ENCODE measurements at places on chromosomes 1 and 21.
A peak's percentile ranks its signal among the peaks of the same experiment; 100 is the strongest.

DNA sequence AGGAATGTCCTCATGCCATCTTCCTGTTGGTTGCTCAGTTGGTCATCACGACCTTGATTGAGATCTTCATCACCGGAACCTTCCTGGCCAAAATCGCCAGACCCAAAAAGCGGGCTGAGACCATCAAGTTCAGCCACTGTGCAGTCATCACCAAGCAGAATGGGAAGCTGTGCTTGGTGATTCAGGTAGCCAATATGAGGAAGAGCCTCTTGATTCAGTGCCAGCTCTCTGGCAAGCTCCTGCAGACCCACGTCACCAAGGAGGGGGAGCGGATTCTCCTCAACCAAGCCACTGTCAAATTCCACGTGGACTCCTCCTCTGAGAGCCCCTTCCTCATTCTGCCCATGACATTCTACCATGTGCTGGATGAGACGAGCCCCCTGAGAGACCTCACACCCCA, 42.9 kb downstream of the KCNJ15 start:
- no peak for DNase-seq

GRCh38 chr21:44566403-44566802, 7.1 kb upstream of the KRTAP10-4 start:
- no peak for DNase-seq

- DNase-seq, result peak; percentile 39
Observed at GRCh38 chr21:31326522-31327242, 17.4 kb downstream of the TIAM1 start.

- no peak for DNase-seq
Observed at GRCh38 chr1:214026985-214027384, 39.2 kb downstream of the PROX1 start.

DNA sequence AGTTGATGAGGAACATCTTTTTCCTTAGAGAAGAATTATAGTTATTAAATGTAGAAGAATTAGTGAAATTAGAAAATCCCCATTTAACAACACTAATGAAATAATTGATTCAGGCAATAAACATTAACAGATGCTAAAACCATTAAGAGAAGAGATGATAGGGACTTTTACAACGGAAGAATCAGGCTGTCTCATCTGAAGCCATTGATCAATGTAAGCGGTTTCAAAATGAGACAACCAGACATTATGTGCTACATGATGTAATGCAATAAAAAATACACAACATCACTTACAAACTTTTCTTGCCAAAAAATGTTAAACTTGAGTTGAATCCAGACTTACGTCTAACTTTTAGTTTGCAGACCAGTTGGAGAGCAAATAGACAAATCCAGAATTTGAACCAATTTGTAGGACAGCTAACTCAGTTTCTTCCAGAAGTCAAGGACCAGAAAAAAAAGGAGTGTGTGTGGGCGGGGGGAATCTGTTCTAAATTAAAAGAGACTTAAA, 165.4 kb upstream of the DPT start:
- DNase-seq, result no peak

- no peak for DNase-seq
Observed at GRCh38 chr1:4344065-4344732, 310.2 kb upstream of the AJAP1 start.

DNA sequence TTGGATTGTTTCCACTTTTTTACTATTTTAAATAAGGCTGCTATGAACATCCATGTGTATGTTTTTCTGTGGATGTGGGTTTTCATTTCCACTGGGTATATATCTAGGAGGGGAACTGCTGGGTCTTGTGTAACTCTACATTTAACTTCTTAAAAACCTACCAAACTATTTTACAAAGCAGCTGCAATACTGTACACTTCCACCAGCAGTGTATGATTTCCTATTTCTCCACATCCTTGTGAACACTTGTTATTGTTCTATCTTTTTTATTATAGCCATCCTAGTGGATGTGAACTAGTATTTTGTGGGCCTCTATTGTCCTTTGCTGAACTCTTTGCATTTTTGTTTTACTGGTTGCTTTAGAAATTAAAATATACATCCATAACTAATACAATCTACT, 33.4 kb downstream of the DIPK1A start:
- DNase-seq, result no peak

DNA sequence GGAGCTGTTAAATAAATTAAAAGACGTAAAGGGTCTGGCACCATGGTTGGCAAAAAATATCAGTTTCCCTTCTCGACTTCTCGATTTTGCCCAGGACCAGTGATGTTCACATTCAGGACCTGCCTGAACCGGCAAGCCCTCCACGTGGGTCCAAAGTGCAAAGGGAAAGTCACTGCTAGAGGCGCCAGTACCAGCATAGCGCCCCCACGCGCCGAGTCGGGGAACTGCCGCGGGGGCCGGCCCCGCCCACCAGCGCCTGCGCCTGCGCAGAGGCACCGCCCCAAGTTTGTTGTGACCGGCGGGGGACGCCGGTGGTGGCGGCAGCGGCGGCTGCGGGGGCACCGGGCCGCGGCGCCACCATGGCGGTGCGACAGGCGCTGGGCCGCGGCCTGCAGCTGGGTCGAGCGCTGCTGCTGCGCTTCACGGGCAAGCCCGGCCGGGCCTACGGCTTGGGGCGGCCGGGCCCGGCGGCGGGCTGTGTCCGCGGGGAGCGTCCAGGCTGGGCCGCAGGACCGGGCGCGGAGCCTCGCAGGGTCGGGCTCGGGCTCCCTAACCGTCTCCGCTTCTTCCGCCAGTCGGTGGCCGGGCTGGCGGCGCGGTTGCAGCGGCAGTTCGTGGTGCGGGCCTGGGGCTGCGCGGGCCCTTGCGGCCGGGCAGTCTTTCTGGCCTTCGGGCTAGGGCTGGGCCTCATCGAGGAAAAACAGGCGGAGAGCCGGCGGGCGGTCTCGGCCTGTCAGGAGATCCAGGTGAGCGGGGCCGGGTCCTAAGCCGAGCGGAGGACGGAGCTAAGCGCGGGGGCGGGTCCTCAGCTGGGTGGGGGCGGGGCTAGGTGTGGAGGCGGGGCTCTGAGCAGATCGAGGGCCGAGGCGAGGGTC, at the start of gene PINK1:
PINK1 (plus strand) TSS at position 269 of the 875 bp plus-strand sequence; CDS start at position 360, 91 bp downstream.
- peak; percentile 73 for DNase-seq

- no peak for DNase-seq
Observed at GRCh38 chr1:193539731-193540459, 353.5 kb upstream of the B3GALT2 start.

DNA sequence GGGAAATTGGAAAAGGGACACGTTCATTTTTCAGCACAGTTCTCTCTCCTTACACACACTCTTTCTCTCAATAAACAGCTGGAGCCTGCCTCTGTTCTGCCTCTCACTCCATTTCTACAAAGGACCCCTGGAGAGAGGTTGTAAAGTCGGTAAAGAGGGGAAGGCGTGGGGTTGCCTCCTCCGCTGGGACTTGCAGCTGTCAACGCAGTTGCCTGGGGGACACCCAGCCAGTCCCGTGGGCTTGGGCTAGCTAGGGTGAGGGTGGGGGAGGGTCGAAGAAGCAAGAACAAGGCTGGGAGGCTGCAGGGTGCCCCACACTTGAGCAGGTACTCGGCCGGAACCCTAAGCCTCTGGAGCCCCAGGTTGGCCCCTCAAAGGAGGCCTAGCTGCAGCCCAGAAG, 27.6 kb downstream of the C1orf216 start:
- DNase-seq, result no peak

GRCh38 chr1:90708826-90709225, 8.3 kb downstream of the BARHL2 start:
- DNase-seq, result no peak

- peak; percentile 77 for DNase-seq
Observed at GRCh38 chr1:1122078-1122811, 6.4 kb upstream of the C1orf159 start.

DNA sequence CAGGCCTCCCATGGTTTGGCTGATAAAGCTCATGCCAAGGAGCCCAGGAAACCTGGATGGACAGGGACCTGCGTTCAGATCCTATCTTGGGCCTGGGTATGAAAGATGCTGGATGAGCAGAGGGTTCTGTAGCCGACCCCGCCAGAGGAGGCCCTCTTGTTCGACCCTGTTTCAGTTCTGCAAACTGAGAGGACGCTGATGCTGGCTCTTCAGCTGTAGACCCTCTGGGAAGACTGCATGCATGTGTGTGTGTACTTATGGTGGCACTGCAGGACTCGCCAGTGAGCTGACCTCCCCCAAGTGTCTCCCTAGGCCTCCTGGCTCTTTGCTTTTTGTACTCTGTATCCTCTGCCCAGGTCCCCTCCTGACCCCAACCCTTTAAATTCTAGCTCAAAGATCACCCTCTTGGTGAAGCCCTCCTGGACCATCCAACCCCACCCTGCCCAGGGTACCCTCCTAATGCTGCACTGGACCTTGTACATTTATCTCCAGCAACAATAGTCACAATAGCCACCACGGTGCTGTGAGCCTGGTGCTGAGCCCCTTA, 1.6 kb downstream of the EPS8L3 start:
- DNase-seq, result no peak

DNA sequence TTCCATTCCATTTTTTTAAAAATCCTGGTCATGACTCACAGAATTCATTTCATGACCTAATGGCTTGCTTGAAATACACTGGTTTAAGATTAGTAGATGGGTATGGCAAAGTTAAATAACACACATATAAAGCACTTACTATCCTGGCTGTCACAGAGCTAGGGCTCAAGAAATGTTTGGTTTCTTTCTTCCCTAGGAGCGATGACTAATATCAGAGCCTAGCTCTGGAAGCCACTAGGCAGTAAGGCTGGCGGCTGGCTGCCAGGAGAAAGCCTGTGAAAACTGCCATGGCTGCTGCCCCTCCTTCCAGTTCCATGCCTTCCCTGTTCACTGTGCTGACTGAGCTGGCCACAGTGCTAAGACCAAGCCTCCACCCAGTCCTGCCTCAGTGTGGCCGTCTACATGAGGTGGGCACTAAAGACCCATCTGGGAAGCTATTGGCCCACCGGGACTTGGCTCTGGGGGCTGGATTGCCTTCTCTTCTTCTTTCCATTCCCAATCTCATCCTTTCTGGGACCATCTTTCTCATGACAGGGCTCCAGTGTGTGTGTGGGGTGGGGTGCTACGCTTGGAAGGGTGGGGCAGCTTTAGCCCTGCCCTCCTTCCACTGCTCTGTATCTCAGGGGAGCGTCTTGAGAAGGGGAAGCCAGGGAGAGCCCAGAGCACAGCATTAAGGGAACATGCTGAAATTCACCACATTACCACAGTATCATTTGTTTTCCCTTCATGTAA, 10.8 kb upstream of the ASCL5 start:
- DNase-seq, result no peak

GRCh38 chr1:34408011-34408410, 231.3 kb downstream of the C1orf94 start:
- DNase-seq, result no peak

DNA sequence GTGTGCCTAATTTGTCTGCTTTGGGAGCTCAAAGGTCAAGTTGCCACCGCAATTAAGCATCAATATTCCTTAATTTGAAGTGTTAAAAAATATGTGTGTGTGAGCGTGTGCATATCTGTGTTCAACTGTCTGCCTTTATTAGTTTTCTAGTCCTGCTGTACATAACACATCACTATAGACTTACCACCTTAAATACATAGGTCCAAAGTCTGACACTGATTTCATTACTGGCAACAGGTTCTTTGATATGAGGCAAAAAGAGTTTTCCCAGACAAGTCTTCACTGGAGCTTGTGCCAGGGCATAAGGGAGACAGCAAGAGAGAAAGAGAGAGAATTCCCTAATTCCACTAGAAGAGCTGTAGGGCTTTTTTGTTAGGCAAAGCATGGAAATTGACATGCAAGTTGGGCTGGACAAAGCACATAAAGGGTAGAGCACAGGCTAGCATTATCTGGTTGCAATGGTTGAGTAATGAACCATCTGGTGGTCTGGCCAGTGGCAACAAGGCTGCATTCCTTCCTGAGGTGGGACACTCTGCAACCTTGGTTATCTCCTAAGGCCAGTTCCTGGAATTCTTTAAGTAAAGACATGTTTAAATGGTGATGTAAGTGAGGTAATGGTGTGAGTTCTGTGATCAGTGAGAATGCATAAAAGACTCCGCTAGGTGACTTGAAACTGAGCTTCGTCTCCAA, 457.2 kb upstream of the ADAMTS5 start:
- DNase-seq, result no peak

GRCh38 chr1:153032677-153033308, 1.8 kb downstream of the SPRR1B start:
- DNase-seq, result no peak

- DNase-seq, result no peak
Observed at GRCh38 chr21:42959728-42960127, 14.6 kb upstream of the PKNOX1 start.

DNA sequence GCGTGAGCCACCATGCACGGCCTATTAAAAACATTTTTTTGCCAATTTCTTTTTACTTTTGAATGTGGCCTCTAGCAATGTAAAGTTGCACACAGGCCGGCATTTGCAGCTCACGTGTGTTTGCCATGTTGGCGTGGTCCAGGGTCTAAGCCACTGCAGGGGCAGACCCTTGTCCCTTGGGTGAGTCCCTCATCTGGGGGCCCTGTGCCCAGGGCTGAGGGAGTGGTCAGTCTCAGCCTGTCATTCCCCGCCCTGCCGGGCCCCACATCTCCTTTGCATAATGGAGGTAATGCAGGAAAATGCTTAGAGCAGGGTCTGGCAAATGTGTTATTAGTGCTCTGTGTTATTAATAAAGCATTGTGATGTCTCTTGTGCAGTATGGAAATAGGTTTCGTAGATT, 16.9 kb downstream of the AGPAT3 start:
- DNase-seq, result no peak

Data from stimulated activated CD4-positive, alpha-beta T cell treated with anti-CD3 and anti-CD28 coated beads, Interleukin-2, amount 100 ng/mL, for 4 hours (primary cell).